ENCODE measurements at places on chromosomes 1 and 21.
A peak's percentile ranks its signal among the peaks of the same experiment; 100 is the strongest.

GRCh38 chr1:9037476-9038337, 11.5 kb upstream of the SLC2A7 start:
- no peak overlapping the region for H3K4me3 ChIP-seq
- DNase-seq: no peak
- peaks cover 7% of the 10 kb centered on the region for H3K27me3 ChIP-seq
- no peaks in the 10 kb centered on the region for H3K4me1 ChIP-seq
- no peaks in the 10 kb centered on the region for H3K36me3 ChIP-seq

GRCh38 chr1:11499601-11500331, 20.8 kb downstream of the DISP3 start:
- H3K36me3 ChIP-seq: peaks cover 38% of the 10 kb centered on the region
- no peak overlapping the region for H3K4me3 ChIP-seq
- no peak for DNase-seq
- peaks cover 6% of the 10 kb centered on the region for H3K4me1 ChIP-seq

DNA sequence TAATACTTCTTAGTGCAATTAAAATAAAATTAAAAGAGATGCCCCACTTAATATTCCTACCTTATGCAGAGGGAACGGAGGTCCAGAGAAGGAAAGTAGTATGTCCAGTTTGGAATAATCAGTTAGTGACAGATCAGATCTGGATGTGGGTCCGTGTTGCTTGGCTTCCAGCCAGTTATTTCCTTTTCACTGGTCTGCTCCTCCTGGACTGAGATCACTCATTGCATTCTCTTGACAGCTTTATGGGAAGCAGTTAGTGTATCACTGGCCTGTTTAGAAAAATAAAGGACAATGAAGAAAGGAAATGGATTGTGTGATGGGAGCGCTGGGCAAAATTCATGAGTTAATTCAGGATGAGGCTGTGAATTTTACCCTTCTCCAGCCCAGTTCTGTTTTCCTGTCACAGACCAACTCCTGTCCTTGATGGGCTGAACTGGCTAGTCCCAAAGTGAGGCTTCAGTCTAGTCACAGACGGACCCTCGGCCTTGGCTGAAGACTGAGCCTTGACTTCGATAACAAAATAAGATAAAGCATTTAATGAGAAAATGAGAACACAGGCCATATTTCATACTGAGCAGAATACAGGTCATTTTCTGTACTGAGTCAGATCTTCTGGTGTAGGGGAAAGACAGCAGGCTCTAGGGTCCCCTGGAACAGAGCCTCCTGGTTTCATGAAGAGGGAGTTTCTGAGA, 85.2 kb upstream of the TRABD2B start:
- H3K4me3 ChIP-seq: peak overlapping the region; percentile 29
- no peaks in the 10 kb centered on the region for H3K36me3 ChIP-seq
- H3K27ac ChIP-seq: peak overlapping the region; percentile 90
- H3K4me1 ChIP-seq: peaks cover 90% of the 10 kb centered on the region

GRCh38 chr21:42195378-42196031, 23.4 kb upstream of the ABCG1 start:
- H3K4me3 ChIP-seq: no peak overlapping the region
- no peak overlapping the region for H3K27ac ChIP-seq
- DNase-seq: no peak
- no peaks in the 10 kb centered on the region for H3K36me3 ChIP-seq
- peaks cover 17% of the 10 kb centered on the region for H3K4me1 ChIP-seq

All from nephron progenitor cell (in vitro differentiated cells).